ENCODE measurements at places on chromosomes 4 and X. TPM values are rescaled to one million over a fixed set of nuclear protein-coding genes. Genes with fewer than 3 reads are reported as not detected.

Gene MAGEA2
- polyA plus RNA-seq = not detected

Gene HTR2C
- polyA plus RNA-seq = 0.72 TPM

Gene YIPF7
- 0.38 TPM for polyA plus RNA-seq

Gene DMRTC1
- polyA plus RNA-seq = 1.5 TPM

Gene TCEANC
- 5.5 TPM for polyA plus RNA-seq

Gene DUSP9
- 46.7 TPM for polyA plus RNA-seq

Gene PAGE2
- not detected for polyA plus RNA-seq

Gene TMEM35A
- polyA plus RNA-seq = 10.8 TPM

Gene NPNT
- 203 TPM for polyA plus RNA-seq

Gene WNK3
- polyA plus RNA-seq = 5.1 TPM

Gene GPR143
- 14.6 TPM for polyA plus RNA-seq

Gene TLR7
- 0.26 TPM for polyA plus RNA-seq

Gene EVC2
- polyA plus RNA-seq = 8.7 TPM

Gene CHRDL1
- polyA plus RNA-seq = 13.7 TPM

Gene CFAP47
- 0.57 TPM for polyA plus RNA-seq

Gene MAGEA9B
- polyA plus RNA-seq = not detected

Gene VCX3A
- polyA plus RNA-seq = not detected

Gene FAAH2
- polyA plus RNA-seq = 15.8 TPM

Gene TEX13C
- 0.01 TPM for polyA plus RNA-seq

Gene LRCH2
- polyA plus RNA-seq = 15.1 TPM

All from right renal pelvis (tissue), 4 donors.